Stimulated activated CD8-positive, alpha-beta memory T cell treated with anti-CD3 and anti-CD28 coated beads, Interleukin-4, amount 100 ng/mL, for 1 hour (primary cell): ENCODE measurements at places on chromosomes 6 and 20.

GRCh38 chr20:58546756-58547622 is 31.8 kb upstream of the APCDD1L start:
- DNase-seq = no peak

GRCh38 chr6:69339163-69339550 is 457.7 kb downstream of the LMBRD1 start:
- DNase-seq = no peak

DNA sequence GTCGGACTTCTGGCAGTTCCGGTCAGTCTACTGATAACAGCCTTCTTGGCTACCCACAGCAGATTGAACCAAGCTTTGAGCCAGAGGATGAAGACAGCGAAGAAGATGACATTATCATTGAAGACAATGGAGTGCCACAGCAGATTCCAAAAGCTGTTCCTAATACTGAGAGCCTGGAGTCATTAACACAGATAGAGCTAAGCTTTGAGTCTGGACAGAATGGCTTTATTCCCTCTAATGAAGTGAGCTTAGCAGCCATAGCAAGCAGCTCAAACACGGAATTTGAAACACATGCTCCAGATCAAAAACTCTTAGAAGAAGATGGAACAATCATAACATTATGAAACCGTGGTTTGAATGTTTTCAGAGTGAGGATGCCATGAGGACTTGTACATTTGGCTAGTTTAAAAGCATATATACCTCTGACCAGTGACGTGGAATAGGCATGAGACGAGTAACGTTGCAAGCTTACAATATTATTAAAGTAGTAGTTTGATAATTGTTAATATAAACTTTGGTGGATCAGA is 18.8 kb downstream of the PARD6B start:
- no peak for DNase-seq

GRCh38 chr6:31193206-31193605 is 22.7 kb upstream of the POU5F1 start:
- DNase-seq = no peak

DNA sequence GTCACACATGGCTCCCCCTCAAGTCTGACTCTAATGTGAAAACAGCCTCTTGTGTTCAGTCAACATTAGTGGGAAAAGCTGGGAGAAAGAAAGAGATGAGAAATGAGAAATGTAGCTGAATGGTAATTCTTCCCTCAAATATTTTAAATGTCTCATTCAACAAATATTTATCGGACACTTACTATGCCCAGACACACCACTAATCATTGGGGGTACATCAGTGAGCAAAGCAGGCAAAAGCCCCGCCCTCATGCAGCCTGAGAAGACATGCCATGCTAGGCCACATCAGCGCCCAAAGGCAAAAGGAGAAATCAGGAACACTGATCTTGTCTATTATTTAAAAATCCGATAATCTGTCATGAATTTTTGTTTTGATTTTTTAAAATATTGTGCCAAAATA is 89.9 kb upstream of the ASF1A start:
- DNase-seq = no peak

DNA sequence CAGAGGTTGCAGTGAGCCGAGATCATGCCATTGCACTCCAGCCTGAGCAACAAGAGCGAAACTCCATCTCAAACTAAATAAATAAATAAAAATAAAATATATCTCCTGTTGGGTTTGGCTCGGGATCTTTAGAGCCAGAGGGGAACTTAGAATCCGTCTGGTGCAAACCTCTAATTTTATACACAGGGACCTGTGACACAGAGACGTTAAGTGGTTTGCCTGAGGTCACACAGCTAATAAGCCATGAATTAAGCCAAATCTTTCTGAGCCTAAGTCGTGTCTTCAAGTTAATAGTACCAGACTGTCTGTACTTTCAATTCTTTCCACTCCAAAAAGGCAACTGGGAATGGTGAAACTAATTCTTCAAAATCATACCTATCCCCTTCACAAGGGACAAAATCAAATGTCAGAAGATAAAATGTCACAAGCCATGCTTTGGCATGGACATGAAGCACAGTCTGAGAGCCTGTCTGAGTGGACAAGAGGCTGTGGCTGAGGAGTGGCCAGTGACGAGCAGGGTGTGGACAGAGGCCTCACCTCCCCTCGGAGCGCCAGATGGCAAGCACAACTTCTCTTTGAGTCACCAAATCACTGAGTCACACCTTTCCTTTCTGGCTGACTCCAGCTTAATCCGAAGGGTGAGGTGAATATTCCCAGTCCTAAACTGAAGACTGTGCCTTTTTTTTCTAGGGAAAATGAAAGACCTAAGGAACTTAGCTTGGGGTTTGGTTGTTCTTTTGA is 177.4 kb downstream of the TFAP2A start:
- no peak for DNase-seq

DNA sequence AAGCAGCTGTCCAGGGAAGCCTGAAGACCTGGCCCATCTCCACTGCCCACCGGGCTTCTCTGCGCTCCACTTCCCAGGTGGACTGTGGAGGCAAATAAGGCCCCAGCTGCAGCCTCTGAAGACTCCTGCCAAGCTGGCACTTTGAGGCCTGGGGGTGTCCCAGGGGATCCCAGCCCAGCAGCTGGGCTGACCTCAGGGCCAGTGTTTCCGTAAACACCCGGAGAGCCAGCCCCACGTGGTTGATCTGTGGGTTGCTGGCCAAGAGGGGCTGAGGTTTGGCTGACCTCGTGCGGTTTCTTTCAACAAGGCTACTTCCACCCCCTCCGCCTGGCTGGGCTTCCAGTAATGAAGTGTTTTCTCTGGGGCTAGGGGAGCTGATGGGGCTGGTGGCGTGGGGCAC is 12.4 kb upstream of the CCN5 start:
- no peak for DNase-seq

DNA sequence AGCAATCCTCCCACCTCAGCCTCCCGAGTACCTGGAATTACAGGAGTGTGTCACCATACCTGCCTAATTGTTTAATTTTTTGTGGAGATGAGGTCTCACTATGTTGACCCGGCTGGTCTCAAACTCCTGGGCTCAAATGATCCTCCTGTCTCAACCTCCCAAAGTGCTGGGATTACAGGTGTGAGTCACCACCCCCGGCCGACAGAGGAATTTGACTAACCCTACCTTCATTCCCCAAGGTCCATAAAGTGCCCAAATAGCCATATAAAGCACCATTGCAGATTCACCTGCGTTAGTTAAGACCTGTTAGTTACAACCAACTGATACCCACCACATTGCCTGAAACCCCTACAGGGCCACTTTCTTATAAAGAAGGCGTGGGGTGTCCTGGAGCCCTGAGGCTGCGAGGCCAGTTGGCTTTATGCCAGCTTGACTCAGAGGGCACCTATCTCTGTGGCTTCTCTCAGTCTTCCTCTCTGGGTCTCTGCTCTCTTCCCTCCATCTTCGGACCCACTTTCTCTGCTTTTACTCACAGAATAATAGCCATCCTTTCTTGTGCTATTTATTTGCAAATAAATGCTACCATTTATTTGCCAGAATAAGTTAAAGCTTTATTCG is 65.6 kb downstream of the SLC2A10 start:
- no peak for DNase-seq

GRCh38 chr6:83354747-83355146 is 76.1 kb downstream of the ME1 start:
- no peak for DNase-seq

- DNase-seq = no peak
These were observed 118.9 kb upstream of the SMLR1 start for GRCh38 chr6:130708338-130708737.

- no peak for DNase-seq
These were observed 602.8 kb upstream of the MMS22L start for GRCh38 chr6:97885828-97886227.

GRCh38 chr6:150565945-150566344 is 33.7 kb upstream of the PLEKHG1 start:
- DNase-seq = no peak
